ENCODE measurements at places on chromosomes 3 and 15.
A peak's percentile ranks its signal among the peaks of the same experiment; 100 is the strongest.

- DNase-seq, result no peak
Measured at GRCh38 chr15:73467758-73468157, 24.8 kb downstream of the REC114 start.

DNA sequence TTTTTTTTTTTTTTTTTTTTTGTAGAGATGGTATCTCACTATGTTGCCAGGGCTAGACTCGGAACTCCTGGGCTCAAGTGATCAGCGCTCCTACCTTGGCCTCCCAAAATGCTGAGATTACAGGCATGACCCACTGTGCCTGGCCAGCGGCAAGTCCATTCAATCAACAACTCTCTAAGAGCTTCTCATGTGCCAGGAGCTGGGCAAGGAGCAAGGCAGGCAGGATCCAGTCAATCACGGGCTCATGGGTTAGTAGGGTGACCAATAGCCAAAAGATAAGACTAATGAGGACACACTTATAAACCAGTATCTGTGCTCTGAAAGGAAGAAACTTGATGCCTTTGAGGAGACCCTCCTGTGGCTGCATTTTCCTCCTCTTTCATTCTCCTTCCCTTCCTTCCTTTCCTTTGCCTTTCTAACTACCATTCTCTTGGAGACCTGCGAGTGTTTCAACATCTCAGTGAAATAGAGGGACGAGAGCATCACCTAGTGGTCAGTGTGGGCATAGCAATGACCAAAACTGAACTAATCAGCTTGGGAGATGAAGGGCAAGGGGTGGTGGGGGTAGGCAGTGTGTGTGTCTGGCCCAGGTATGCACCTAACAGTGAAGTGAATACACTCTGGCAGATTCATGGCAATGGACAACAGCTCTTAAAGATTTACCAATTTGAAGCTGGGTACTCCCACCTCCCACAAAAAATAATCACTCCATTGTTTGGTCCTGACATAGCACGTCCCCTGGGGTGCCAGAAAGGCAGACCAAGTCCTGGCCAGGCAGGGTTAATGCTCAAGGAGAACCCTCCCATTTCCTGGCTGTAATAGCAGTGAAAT is 6.3 kb downstream of the RPP25 start:
- peak; percentile 74 for DNase-seq

GRCh38 chr3:8647137-8647985 is 2.8 kb upstream of the SSUH2 start:
- no peak for DNase-seq

DNA sequence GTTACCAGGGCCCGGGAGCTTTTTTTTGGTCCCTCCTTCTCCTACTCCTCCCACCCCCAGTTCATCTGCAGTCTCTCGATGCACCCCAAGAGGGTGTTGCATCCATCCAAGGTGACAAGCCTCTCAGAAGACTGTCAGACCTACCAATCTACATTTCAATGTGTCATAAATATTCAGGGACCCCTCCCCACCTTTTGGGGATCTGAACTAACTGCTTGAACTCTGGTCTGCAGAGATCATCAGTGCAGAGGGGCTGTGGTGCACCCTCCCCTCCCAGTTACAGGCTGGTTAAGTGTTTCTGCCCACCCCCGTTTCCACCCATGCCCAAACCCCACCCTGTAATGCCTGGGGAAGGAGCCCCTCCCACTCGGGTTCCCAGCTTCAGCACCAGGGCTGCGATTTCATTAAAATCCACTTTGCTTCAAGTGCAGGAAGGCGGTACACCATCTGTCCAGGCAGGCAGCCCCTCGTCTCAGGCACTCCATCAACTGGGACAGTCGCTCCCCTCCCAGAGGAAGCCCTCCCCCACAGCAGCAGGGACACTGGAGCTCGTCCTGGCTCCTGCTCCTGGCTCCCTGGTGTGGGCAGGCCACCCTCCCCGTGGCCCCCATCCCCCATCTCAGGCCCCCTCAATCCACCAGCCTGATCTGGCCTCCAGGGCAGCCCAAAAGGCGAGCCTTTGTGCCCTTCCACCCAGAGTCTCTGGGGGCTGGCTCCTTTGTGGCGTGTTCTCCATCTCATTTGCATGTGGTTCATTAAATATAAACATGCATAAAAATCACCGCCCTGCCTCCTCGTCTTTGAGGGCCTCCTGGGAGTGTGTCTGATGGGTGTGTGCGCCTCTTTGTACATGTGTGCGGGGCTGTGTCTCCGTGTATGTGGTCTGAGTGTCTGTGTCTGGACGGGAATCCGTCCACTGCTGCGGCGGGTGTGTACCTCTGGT is 32.3 kb downstream of the RNU5B-1 start:
- no peak for DNase-seq

GRCh38 chr3:72380193-72380592 is 468.1 kb downstream of the SHQ1 start:
- DNase-seq, result no peak
